Activated CD8-positive, alpha-beta T cell treated with anti-CD3 and anti-CD28 coated beads for 36 hours (primary cell): ENCODE measurements at places on chromosomes 11 and 22. TPM values are rescaled to one million over a fixed set of nuclear protein-coding genes. Genes with fewer than 3 reads are reported as not detected.
A peak's percentile ranks its signal among the peaks of the same experiment; 100 is the strongest.

- H3K27me3 ChIP-seq = no peaks in the 10 kb centered on the region
- peaks cover 17% of the 10 kb centered on the region for H3K4me1 ChIP-seq
- DNase-seq = peak; percentile 44
- H3K4me3 ChIP-seq = no peak overlapping the region
- H3K36me3 ChIP-seq = no peaks in the 10 kb centered on the region
- peak overlapping the region; percentile 59 for H3K27ac ChIP-seq
Observed at GRCh38 chr11:118820412-118821357, 29.7 kb upstream of the DDX6 start.

DNA sequence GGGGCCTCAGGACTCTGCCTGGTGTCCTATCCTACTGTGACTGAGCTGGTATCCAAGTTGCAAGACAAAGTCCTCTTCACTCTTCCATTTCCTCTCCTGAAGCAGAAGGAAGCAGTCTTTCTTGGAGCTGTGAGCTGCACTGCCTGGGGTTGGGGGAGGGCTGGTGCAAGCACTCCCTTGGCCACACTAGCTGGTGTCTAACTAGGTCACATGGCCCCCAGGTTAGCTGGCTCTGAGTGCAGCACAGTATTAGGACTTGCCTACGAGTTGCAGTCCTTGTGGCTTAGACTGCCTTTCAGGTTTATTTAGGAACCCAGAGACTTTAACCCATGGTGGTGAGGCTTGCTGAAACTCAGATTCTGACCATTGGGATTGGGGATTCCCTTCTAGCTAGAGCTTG is 138.9 kb downstream of the NELL1 start:
- no peak overlapping the region for H3K27ac ChIP-seq
- no peak overlapping the region for H3K4me3 ChIP-seq
- DNase-seq = no peak
- H3K36me3 ChIP-seq = no peaks in the 10 kb centered on the region
- H3K27me3 ChIP-seq = no peaks in the 10 kb centered on the region
- H3K4me1 ChIP-seq = no peaks in the 10 kb centered on the region

DNA sequence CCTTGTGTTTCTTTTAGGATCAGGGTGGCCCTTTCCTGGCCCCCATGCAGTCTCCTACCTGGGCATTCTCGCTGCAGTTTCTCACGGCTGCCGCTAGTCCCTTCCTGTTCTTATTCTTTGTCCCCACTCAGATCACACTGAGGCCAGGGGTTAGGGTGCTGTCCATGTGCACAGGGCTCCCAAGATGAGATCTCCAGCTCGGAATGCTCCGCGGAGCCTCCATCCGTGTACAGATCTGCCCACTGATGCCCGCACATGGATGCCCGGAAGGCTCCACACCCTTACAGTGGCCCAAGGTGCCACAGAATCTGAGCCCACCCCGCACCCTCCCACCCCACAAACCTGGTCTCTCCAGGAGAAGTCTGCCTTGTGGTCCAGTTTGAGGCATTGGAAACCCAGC is 457.3 kb downstream of the TBC1D22A start:
- no peak overlapping the region for H3K4me3 ChIP-seq
- H3K27me3 ChIP-seq = no peaks in the 10 kb centered on the region
- no peak for DNase-seq
- no peaks in the 10 kb centered on the region for H3K4me1 ChIP-seq
- H3K36me3 ChIP-seq = no peaks in the 10 kb centered on the region

GRCh38 chr22:37626144-37626543 is 13.3 kb upstream of the SH3BP1 start:
- H3K36me3 ChIP-seq = peaks cover 24% of the 10 kb centered on the region
- no peak overlapping the region for H3K4me3 ChIP-seq
- peak overlapping the region; percentile 93 for H3K27ac ChIP-seq
- H3K4me1 ChIP-seq = peaks cover 60% of the 10 kb centered on the region
- DNase-seq = no peak

- peak; percentile 2 for DNase-seq
- H3K4me1 ChIP-seq = no peaks in the 10 kb centered on the region
- H3K4me3 ChIP-seq = no peak overlapping the region
- H3K36me3 ChIP-seq = peaks cover 5% of the 10 kb centered on the region
Observed at GRCh38 chr11:73478737-73479347, 102.6 kb downstream of the RELT start.

DNA sequence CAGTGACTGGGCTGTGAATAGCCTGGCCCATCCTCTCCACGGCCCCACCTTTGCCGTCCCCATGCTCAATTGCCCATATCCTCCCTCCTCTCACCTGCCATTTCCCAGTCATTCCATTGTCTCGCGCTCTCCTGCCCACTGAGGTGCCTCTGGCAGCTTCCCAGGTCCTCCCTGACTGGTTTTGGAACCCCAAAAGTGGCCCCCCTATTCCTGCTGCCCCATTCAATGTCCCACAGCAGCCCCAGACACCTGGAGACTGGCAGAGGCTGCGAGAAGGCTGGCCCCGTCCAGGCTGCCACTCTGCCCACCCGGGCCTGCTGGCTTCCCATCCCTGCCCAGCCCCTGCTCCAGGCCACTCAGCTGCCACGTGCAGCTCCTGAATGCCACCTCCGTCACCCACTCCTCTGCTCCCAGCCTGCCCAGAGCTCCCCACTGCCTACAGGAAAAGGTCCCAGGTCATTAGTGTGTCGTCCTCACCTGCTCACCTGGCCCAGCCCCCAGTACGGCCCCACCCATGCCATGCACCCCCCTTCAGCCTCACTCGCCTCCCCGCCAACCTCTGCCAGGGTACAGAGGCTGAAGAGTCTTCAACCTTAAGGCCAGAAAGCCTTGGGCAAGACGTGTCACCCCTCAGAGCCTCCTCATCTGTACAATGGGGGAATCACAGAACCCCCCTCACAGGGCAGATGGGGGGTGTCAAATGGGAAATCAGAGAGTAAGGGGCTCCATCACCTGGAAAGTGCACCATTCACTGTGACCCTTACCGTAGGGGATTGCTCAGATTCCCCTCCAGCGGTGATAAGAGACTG is 37.5 kb downstream of the KCNJ4 start:
- H3K27ac ChIP-seq = no peak overlapping the region
- H3K4me3 ChIP-seq = no peak overlapping the region
- peaks cover under 1% of the 10 kb centered on the region for H3K27me3 ChIP-seq

DNA sequence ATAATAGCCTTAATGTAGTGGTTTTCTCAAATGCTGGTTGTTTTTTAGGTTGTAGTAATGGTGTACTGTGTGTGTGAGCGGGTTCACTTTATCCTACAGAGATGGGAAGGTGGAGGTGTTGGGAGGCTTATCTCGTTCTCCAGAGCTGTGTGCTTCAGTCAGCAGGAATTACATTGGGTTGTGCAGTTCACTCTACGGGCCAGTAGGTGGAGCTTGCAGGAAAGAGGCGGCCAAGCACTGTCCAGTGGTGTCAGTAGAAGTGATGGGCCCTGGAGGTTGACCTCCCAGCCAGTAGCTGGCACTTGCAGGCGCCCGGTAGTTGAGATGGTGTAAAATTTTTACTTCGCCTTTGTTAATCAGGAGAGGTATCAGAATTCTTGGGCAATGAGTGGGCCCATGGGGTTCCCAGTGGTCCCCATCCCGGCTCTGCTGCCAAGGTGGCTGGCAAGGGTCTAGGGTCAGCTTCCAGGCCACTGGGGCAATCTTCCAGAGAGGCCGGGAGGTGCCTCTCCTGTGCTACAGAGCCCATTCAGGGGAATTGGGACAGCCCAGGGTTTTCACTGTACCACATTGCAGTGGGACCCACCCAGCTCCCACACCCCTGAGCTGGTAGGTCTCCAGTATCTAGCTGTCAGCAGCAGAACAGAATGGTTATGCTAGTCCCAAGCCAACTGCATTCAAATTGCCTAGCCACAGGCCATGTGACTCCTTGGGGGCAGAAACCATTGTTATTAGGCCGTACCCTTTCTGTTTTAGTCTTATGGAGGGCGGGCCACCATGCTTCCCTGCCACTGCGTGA is 43.9 kb downstream of the BIRC2 start:
- no peak overlapping the region for H3K4me3 ChIP-seq
- DNase-seq = peak; percentile 68
- H3K36me3 ChIP-seq = peaks cover 57% of the 10 kb centered on the region
- peaks cover 43% of the 10 kb centered on the region for H3K4me1 ChIP-seq
- peak overlapping the region; percentile 39 for H3K27ac ChIP-seq

DNA sequence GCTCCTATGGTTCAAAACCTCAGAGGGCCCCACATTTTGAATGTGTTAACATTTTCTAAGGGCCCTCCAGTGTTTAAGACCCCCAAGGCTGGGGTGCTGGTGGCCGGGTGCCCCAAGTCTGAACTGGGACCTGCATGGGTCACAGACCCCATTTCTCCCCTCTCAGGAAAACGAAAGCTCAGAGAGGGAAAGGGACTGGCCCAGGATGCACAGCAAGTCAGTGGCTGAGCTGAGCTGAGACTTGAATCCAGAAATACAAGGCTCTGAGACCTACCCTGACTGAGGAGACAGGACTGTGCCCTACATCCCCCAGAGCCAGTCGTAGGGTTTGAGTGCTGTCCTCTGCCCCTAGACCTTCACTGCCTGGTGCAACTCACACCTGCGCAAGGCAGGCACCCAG is 4.2 kb downstream of the ACTN3 start:
- DNase-seq = no peak
- H3K27ac ChIP-seq = no peak overlapping the region
- H3K4me3 ChIP-seq = no peak overlapping the region
- H3K4me1 ChIP-seq = no peaks in the 10 kb centered on the region

- H3K4me3 ChIP-seq = no peak overlapping the region
- no peaks in the 10 kb centered on the region for H3K27me3 ChIP-seq
- no peak for DNase-seq
- H3K36me3 ChIP-seq = no peaks in the 10 kb centered on the region
- H3K4me1 ChIP-seq = peaks cover 5% of the 10 kb centered on the region
- no peak overlapping the region for H3K27ac ChIP-seq
Observed at GRCh38 chr11:86416494-86416893, 41.8 kb downstream of the CCDC81 start.

- peaks cover 21% of the 10 kb centered on the region for H3K27me3 ChIP-seq
- no peak overlapping the region for H3K27ac ChIP-seq
- H3K4me1 ChIP-seq = peaks cover 2% of the 10 kb centered on the region
- H3K36me3 ChIP-seq = no peaks in the 10 kb centered on the region
Observed at GRCh38 chr22:44583061-44583760, 85.2 kb upstream of the RTL6 start.

DNA sequence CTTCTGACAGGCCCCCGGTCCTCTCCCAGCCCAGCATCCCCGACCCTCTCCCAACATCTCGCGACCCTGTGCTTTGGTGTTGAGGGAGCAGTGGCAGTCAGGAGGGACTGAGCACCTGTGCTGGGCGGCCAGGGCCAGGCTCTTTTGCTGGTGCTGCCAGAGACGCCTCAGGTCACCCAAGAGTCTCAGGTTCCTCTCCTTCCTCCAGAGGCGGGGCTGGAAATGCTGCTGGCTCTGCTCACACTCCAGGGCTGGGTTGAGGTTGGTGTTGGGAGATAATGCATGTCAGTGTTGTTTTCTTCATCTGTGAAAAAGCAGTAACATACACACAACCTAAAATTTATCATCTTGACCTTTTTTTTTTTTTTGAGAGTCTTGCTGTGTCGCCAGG is 1.2 kb upstream of the IGLL1 start:
- peaks cover 4% of the 10 kb centered on the region for H3K4me1 ChIP-seq
- H3K27me3 ChIP-seq = peaks cover 27% of the 10 kb centered on the region
- H3K27ac ChIP-seq = no peak overlapping the region
- DNase-seq = no peak
- H3K36me3 ChIP-seq = no peaks in the 10 kb centered on the region
- H3K4me3 ChIP-seq = no peak overlapping the region

GRCh38 chr11:117456027-117456720 is 128.5 kb downstream of the CEP164 start:
- H3K36me3 ChIP-seq = no peaks in the 10 kb centered on the region
- DNase-seq = peak; percentile 64
- H3K4me1 ChIP-seq = peaks cover 10% of the 10 kb centered on the region
- H3K27me3 ChIP-seq = peaks cover 2% of the 10 kb centered on the region
- H3K27ac ChIP-seq = peak overlapping the region; percentile 26
- no peak overlapping the region for H3K4me3 ChIP-seq

- DNase-seq = no peak
- no peak overlapping the region for H3K4me3 ChIP-seq
- H3K4me1 ChIP-seq = peaks cover 13% of the 10 kb centered on the region
- H3K27ac ChIP-seq = no peak overlapping the region
- H3K27me3 ChIP-seq = peaks cover 16% of the 10 kb centered on the region
Observed at GRCh38 chr22:42281284-42281683, 10.8 kb upstream of the TCF20 start.

DNA sequence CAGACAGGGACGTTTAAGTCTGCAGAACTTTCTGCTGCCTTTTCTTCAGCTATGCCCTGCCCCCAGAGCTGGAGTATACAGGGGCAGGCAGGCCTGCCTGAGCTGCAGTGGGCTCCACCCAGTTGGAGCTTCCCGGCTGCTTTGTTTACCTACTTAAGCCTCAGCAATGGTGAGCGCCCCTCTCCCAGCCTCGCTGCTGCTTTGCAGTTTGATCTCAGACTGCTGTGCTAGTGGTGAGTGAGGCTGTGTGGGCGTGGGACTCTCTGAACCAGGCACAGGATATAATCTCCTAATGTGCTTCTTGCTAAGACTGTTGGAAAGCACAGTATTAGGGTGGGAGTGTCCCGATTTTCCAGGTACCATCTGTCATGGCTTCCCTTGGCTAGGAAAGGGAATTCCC is 38.5 kb downstream of the NELL1 start:
- DNase-seq = no peak
- H3K27me3 ChIP-seq = no peaks in the 10 kb centered on the region
- no peaks in the 10 kb centered on the region for H3K4me1 ChIP-seq
- H3K4me3 ChIP-seq = no peak overlapping the region
- H3K36me3 ChIP-seq = no peaks in the 10 kb centered on the region
- H3K27ac ChIP-seq = no peak overlapping the region

DNA sequence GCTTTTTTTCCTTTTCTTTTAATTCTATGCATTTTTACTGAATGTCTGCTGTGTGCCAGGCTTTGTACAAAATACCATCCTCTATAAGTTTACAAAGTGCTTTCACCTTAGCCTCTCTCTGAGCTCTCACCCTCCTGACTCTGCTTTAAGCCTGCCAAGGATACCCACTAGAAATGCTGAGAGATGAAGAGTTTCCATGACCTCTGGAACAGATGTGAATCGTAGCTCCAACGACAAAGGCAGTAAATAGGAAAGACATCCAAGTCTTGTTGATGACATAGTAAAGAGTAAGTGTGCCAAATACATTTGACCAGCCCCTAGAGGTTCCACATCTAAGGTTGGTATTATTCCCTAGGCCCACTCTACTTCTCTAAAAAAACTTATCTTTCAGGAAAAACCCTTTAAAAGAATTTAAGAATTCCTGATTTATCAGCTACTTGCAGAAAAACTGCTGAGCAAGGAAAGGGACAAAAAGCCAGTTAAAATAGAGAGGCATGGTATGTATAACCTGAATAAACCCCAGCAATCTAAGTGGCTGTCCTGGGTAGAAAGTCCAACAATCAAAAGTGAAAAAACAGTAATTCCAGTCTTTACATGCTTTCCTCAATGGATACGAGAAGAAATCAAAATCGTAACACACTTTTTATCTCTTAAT is 45.4 kb downstream of the GAB2 start:
- no peaks in the 10 kb centered on the region for H3K27me3 ChIP-seq
- H3K36me3 ChIP-seq = no peaks in the 10 kb centered on the region
- no peak for DNase-seq

The RBMXL2 gene
- not detected for total RNA-seq

The CADM1 gene
- 0.47 TPM for total RNA-seq

The VSIG2 gene
- total RNA-seq = 0.32 TPM

The NXPE2 gene
- total RNA-seq = not detected

The AQP11 gene
- total RNA-seq = 0.59 TPM

The CRACR2B gene
- 2.1 TPM for total RNA-seq

The PKNOX2 gene
- not detected for total RNA-seq
